Activated CD8-positive, alpha-beta memory T cell treated with anti-CD3 and anti-CD28 coated beads, Interleukin-2, amount 10 ng/mL, durations not matched to agents 7 days and 5 days (primary cell): ENCODE measurements at places on chromosomes 2 and 18.

DNA sequence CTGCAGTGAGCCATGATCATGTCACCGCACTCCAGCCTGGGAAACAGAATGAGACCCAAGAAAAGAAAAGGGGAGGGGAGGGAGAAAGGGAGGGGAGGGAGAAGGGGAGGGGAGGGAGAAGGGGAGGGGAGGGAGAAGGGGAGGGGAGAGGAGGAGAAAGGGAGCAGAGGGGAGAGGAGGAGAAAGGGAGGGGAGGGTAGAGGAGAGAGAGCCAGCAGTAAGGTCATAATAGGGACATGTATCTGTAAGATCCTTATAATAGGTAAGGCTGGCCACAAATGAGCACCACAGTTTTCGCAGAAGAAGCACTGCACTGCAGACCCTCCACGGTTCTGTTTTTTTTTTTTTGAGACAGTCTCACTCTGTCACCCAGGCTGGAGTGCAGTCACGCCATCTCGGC, 62.6 kb downstream of the STPG4 start:
- no peak for DNase-seq

DNA sequence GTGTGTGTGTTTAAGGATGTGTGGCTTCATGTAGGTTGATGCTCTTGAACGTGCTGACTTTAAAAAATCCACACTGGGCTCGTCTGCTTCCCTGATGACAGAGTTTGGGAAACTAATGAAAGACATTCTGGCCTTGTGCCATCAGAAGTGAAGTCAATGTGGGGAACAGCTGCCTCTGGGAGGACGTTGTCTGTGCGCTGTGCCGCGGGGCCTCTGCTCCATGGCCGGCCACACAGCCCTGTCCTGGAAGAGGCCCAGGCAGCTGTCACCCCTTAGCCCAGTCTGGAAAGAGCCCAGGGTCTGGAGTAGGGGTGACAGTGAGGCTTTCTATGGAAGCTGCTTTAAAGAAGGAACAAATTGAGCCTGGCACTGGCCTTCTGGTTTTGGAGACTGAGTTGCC, 155.8 kb downstream of the SH3RF3 start:
- no peak for DNase-seq

GRCh38 chr2:19857806-19858205, 44.0 kb downstream of the TTC32 start:
- DNase-seq = no peak

- no peak for DNase-seq
Measured at GRCh38 chr2:234674781-234675201, 177.9 kb upstream of the ARL4C start.

GRCh38 chr2:30252723-30253701, 21.7 kb downstream of the LBH start:
- peak; percentile 80 for DNase-seq

- no peak for DNase-seq
Measured at GRCh38 chr18:11105463-11105862, 43.9 kb downstream of the PIEZO2 start.

GRCh38 chr2:17740203-17740602, 13.4 kb downstream of the SMC6 start:
- DNase-seq = no peak

- no peak for DNase-seq
Measured at GRCh38 chr2:65479524-65479923, 47.1 kb upstream of the SPRED2 start.

- no peak for DNase-seq
Measured at GRCh38 chr18:9827793-9828505, 57.8 kb upstream of the TXNDC2 start.

GRCh38 chr2:233252227-233252626, 754 bp downstream of the ATG16L1 start:
- DNase-seq = no peak

DNA sequence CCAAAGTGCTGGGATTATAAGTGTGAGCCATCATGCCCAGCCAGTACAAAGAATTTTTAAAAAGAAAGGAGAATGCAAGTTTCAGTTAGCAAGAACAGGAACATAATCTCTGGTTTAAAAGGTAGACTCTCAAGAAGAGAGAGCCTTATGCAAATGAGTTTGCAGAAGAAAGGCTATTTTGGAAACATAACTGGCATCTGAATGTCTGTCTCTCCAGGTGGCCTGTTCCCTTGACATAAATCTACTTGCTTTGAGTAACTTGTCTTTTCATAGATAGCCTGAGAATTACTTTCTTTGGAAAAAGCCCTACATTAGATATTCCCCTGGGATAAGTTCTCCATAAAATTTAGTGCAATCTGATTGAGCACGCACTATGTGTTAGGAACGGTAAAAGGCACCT, 109.6 kb downstream of the ICOS start:
- no peak for DNase-seq

DNA sequence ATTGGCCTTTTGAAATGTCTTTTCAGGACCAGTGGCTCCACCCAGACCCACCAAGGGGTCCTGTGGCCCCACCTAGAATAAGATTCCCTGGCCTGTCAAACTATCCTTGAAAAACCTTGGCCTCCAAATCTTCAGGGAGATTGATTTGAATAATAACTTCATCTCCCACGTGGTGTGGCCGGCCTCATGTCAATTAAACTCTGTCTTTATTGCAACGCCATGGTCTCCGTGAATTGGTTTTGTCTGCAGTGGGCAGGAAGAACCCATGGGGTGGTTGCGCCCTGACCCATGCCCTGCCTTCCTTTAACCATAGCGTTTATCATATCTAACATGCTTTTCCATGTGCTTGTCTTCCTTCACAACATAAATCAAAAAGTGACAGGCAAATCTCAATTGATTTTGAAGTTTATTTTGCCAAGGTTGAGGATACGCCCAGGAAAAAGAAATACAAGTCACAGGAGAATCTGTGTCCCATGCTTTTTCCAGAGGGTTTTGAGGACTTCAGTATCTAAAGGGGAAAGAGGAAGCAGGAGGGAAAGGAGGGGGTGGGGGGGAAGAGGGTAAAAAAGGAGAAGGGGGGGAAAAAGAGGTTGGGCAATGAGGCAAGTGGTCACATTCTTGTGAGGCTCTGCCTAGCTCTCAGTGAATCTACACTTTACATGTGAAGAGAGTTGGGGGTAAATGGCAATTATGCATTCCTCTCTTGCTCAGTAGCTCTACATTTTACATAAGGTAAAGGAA, 66.5 kb upstream of the CABLES1 start:
- DNase-seq = no peak

DNA sequence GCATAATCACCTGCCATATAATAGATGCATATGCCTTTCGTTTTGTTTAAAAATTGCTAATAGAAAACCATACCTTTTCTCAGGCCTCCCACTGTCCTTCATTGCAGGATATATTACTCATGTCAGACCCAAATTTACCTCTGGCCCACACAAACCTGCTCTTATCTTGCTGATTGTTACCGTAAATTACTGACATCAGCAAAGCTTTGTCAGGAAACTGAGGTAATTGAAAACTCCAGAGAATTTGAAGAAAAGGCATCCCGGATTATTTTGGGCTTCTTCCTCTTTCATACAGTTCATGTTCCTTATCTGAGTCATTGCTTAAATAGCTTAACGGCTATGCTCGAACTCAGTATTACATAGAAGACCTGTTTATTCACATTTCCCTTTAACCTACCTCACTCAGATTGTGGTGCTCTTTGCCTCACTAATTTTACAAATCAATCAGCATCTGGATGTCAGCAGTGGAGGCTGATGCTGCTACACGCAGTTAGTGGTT, 145.7 kb downstream of the ZEB2 start:
- DNase-seq = no peak

DNA sequence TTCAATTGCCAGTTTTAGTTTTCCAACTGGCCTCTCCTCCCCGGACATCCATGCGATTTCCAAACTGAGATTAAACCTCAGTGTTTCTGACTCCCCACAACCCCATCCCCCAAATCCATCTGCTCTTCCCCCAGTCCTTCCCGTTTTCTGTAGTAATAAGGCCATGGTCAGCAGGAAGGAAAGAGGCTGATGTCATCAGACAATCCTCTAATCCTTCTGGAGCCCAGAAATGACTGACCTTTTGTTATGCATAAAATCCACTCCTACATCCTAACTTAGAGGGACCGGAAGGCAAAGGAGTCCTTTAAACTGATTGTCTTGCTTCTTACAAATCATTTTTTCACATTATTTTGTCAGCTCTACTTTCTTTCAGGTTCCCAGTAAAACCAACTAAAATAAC, 155.8 kb downstream of the INO80D start:
- DNase-seq = no peak
